Effector CD8-positive, alpha-beta T cell (primary cell): ENCODE measurements at places on chromosomes 6 and 20.

GRCh38 chr6:168157272-168158212, 78.5 kb upstream of the FRMD1 start:
- DNase-seq: no peak

DNA sequence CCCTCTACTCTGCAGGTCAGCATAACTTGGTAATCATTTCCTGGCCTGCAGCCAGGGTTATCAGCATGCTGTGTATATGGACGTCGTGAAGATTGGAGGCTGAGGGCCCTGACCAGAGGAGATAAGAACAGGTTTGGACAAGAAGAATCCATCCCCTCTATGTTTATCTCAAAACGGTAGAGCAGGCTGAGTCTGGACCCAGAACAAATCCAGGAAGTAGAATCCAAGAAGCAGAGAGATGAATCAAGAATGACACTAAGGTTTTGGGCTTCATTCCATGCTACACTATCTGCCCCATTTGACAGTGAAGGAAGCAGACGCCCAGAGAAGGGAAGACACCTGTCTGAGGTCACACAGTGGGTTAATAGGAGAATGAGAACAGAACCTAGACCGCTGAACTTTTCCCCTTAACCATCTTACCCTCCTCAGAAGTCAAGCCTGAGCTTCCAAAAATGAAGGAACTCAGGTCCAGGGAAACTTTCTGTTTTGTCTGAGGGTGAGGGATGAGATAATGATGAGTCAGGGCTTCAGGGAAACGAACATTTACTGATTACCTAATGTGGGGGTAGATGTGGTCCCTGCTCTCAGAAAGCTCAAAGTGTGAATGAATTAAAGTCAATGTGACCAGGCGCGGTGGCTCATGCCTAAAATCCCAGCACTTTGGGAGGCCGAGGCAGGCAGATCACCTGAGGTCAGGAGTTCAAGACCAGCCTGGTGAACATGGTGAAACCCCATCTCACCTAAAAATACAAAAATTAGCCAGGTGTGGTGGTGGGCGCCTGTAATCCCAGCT, 9.4 kb upstream of the COMMD7 start:
- DNase-seq: no peak

DNA sequence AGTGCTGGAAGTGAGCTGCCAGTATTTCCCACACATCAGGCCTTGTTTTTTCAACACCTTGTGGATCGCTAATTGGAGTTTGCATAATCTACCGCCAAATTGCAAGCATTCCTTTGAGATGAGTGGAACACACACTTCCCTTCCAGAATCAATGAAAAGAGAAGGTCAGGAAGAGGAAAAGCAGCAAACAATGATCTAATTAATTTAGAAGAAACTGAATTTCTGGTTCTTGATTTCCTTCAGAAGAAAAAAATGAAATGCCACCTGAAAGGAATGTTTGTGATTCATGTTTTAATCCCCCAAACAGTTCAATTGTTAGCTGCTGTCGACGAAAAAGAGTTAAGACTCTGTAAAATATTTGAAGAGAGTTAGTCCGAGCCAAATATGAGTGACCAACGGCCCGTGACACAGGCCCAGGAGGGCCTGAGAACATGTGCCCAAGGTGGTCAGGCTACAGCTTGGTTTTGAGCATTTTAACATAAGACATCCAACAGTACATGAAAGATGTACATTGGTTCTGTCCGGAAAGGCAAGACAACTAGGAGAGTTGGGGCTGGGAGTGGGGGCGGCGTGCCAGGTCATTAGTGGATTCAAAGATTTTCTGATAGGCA, 182.3 kb downstream of the MTFR2 start:
- DNase-seq: no peak

GRCh38 chr6:6681075-6681849, 92.7 kb downstream of the LY86 start:
- no peak for DNase-seq

- DNase-seq: no peak
Observed at GRCh38 chr6:89508755-89509563, 76.0 kb downstream of the ANKRD6 start.

GRCh38 chr20:34949120-34949519, 6.5 kb downstream of the GSS start:
- no peak for DNase-seq

DNA sequence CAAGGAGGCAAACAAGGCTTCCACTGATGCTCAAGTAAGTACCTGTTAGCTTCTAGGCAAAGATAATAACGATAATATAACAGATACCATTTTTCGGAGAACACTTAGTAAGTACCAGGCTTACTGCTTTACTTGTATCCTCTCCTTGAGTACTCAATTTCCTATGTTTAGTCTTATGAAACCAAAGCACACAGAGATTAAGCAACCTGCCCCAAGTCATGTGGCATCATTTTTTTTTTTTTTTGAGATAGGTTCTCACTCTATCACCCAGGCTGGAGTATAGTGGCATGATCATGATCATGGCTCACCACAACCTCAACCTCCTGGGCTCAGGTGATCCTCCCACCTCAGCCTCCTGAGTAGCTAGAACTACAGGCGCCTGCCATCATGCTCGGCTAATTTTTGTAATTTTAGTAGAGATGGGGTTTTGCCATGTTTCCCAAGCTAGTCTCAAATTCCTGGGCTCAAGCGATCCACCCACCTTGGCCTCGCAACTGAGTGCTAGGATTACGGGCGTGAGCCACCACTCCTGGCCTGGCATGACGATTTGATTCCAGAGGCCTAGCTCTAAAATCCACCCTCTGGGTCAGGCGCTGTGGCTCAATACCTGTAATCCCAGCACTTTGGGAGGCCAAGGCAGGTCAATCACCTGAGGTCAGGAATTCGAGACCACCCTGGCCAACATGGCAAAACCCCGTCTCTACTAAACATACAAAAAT, 14.0 kb downstream of the SPAG4 start:
- DNase-seq: no peak
